NCI-H1436 (cell line): ENCODE measurements at places on chromosomes 3 and 15.

GRCh38 chr3:57992452-57993213 lies 15.6 kb upstream of the FLNB start:
- DNase-seq = no peak

- DNase-seq = no peak
Observed at GRCh38 chr15:62626903-62627302, 415.6 kb upstream of the TPM1 start.

GRCh38 chr15:68655686-68656437 lies 77.1 kb downstream of the CORO2B start:
- DNase-seq = peak; percentile 23

DNA sequence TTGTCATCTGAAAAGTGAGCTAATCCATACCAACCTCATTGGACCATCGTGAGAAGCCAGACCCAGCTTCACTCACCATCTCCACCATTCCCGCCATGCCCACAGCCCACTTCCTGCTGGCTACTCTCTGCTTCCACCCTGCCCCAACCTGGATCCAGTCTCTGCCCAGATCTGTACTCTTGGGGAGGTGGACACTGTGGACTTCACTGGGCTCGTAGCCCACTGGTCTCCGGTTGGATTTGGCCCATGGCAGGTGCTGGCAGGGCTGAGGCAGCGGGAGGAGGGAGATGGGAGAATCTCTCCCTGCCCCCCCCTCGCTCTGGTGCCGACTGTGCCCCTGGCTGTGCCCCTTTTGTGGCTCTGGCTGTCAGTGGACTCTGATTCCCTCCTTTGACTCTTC lies 193.8 kb downstream of the ABHD5 start:
- no peak for DNase-seq

DNA sequence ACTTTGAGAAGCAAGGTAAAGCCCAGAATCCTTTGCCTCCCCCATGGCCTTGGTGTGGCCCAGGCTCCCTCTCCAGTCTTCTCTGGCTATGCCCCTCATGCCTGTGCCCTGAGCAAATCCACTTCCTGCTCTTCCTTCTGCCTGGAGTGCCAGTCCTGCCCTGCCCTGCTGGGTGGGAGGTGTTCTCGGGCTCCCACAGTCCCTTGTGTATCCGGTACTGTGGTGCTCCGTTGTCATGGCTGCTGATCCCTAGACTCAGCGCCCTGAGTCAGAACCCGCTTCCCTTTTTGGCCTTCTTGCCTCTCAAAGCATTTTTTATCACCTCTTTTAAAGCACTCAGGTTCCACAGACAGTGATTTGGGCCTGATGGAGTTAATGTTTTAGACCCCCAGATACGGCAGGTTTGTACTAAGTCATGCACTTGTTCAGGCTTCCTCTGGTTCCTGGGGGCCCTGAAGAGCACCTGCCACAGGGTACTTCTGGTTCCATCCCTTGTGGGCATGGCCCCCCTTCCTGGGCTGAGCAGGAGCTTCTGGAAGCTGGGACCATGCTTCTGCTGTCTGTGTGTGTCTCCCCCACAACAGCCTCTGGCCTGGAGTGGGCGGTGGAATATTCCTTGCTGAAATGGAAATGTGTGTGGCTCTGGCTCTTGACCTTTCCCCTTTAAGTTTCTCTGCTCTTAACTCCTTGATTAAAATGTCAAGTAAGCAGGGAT lies 29.6 kb upstream of the ADAMTS7 start:
- DNase-seq = peak; percentile 14

DNA sequence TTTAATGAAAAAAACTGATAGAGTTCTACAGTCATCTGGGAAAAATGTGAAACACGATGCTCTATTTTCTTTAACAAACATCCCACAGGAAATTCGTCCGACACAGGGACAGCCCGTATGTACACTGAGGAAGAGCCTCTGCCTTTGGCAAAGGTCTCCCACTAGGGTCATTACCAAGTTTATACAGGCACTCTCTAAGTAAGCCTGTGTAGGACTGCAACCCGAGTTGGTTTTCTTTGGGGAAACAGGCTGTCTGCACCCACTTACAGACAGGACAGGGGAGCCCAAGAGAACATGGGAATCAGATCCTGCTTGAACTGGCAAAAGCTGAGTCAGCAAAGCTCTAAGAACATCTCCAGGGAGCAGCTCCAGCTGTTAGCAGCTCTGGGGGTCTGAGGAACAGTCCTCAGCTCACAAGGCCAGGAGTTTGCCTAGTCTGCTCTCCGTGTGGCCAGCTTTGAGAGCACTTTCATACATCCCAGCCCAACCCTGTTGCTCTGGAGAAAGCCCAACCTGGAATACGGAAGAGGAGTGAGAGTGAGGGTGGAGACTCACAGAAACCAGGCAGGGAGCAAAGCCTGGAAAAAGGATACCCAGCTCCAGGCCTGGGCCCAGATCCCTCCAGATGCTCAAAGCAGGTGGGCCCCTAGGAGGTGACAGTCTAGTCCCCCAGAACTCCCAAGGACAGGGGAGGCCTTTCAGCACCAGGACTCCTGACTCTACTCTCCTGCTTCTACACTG lies 1.9 kb downstream of the TBC1D2B start:
- DNase-seq = peak; percentile 4

GRCh38 chr3:33426630-33427317 lies 13.4 kb downstream of the UBP1 start:
- DNase-seq = no peak

DNA sequence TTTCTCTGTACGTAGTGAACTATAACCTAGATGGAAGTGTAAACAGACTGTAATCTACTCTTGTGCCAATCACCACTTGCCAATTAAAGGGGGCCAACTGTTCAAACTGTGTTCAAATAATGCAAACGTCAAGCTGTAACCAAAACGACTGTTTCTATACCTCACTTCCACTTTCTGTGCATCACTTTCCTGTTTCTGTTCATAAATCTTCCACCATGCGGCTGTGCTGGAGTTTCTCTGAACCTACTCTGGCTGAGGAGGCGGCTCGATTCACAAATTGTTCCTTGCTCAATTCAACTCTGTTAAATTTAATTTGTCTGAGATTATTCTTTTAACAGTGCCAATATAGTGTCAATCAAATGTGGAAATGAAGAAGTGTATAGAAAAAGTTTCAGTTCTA lies 206.7 kb upstream of the TBC1D5 start:
- DNase-seq = no peak

- no peak for DNase-seq
Observed at GRCh38 chr15:98257290-98257689, 296.8 kb downstream of the ARRDC4 start.

GRCh38 chr3:37543666-37544065 lies 318.0 kb upstream of the CTDSPL start:
- DNase-seq = no peak

- DNase-seq = no peak
Observed at GRCh38 chr3:178714925-178715832, 178.9 kb downstream of the KCNMB2 start.

DNA sequence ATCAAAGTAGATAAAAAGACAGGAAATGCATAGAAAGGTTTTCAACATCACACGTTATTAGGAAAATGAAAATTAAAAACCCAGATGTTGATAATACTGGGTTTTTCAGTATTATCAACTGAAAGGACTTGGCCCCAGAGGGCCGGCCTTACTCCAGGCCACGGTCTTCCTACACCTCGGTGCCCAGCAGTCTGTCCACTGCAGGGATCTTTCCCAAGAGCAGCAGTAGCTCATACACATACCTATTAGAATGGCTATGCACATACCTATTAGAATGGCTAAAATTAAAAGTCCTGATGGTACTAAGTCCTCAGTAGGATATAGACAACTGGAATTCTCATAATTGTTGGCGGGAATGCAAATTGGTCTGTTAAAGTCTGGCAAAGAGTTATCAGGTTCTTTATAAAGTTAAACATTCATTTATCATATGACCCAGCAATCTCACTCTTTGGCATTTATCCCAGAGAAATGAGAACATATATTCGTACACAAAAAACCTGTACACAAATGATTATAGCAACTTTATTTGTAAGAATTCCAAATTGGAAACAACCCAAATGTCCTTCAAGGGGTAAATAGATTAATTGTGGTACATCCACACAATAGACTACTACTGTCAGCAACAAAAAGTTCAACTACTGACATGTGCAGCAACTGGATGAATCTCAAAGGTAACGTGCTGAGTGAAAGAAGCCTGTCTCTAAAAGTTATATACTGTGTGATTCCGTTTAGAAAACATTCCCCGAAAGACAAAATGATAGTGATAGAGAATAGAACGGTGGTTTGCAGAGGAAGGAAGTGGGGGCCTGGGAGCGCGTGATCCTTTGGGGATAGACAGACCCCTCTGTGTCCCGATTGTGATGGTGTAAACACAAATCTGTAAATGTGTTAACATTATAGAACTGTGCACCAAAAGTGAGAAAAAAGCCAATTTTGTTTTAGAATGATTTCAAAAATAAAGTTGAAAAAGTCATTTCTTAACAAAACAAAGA lies 62.3 kb downstream of the MCTP2 start:
- DNase-seq = no peak

GRCh38 chr15:61807281-61807929 lies 252.8 kb downstream of the VPS13C start:
- peak; percentile 4 for DNase-seq
